ENCODE measurements at places on chromosomes 13 and 19.

GRCh38 chr19:13082192-13083007 lies 20.3 kb downstream of the LYL1 start:
- DNase-seq = no peak

GRCh38 chr19:16266586-16266942 lies 58.1 kb upstream of the KLF2 start:
- no peak for DNase-seq

GRCh38 chr13:109910194-109910593 lies 123.8 kb upstream of the IRS2 start:
- DNase-seq = no peak

DNA sequence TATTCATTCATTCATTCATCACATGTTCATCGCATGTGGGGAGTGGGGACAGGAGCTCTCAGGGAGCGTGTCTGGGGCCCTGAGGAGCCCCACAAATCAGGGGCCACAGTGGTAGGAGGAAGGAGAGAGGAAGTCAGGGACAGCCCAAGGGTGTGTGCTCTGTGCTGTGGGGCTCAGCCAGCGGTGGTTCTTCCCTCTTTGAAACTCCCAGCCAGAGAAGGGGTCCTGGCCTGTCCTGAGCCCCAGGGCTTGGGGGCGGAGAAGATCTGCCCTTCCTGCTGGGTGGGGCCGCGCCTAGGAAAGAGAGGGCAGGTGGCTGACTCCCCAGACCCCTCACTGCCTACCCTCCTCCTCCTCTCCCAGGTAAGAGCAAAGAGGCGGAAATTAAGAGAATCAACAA lies 14.6 kb downstream of the AP2A1 start:
- DNase-seq = no peak

- DNase-seq = no peak
These were observed 137.5 kb downstream of the SIPA1L3 start for GRCh38 chr19:38044267-38045111.

DNA sequence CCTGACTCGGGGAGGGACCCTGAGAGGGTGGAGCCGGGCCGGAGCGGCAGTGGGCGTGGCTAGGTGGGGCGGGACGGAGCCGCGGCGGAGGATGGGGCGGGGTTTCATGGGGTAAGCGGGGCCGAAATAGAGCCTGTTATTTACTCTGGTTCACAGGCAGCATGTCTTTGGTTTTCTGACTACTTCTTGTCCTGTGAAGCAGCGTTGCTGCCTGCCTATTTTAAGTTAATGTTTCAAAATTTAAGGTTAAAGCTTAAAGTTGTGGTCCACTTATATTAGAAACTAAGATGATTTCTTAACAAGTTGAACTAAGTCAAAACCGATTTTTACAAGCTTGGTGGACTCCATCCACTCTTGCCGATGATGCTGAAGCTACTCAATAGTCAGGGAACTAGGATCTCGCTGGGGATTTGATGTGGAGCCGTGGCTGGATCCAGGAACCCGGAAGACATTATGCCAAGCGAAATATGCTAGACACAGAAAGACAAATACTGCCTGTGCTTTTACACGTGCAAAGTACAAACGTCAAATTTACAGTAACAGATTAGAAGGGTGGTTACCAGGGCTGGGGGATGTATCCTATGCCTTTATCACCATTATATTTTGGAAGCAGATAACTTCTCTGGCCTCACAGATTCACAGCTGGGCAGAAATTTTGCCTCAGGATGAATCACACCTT lies 433 bp upstream of the ZNF616 start:
- DNase-seq = no peak

GRCh38 chr13:30639671-30640070 lies 22.0 kb downstream of the USPL1 start:
- no peak for DNase-seq

GRCh38 chr19:35267353-35267817 lies 1.4 kb upstream of the USF2 start:
- DNase-seq = no peak

DNA sequence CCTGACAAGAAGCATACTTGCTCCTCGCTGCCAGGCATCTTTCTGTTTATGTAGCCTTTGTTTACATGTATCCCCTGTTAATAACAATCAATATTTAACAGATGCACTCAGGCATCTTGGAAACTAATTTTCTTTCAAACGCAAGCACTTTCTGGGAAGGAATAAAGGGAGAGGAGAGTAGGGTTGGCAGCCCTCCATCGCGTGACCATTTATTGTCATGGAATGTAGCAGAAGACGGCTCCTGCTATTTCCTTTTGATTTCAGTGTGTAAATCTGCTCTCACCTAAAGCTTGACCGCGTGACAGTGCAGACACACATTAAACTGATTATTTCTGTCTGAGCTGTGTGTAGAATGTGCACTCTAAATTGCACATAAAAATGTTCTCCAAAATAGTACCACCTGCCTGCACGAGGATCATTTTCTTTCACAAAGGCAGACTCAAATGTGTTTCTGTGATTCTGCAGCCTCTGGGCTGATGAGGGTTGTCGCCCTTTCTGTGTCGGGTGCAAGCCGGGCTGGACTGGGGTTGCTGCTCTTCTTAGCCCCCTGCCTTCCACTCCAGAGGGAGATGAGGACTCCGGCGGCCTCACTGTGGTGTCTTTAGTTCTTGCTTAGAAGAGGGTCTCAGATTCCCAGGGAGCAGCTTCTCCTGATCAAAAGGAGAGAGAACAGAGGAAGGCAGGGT lies 223.5 kb upstream of the MAB21L1 start:
- DNase-seq = no peak

DNA sequence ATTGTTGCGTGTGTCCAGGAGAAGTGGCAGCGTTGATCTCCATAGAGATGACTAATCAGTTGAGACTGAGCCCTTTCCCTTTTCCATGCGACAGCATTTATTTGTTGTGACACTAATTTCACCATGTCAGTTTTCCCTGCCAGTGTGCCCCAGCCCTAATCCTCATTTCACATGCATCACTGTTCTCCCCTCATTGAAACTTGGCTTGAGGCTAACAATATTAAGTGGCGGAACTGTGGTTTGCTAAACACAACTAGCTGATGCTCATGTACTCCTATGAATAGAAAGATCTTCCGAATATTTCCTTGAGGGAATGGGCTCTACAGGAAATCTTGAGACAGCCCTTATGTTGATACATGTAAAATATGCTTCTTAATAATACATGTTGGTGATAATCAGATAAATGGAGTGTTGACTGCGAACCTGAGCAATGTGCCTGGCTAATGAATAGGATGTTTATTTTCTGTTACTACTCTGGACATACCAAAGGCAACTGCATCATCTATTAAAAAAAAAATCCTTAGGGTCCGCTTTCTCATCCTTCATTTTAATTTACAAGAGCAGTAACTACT lies 258.6 kb downstream of the ATP8A2 start:
- no peak for DNase-seq

GRCh38 chr19:10749435-10750384 lies 31.8 kb downstream of the DNM2 start:
- no peak for DNase-seq

DNA sequence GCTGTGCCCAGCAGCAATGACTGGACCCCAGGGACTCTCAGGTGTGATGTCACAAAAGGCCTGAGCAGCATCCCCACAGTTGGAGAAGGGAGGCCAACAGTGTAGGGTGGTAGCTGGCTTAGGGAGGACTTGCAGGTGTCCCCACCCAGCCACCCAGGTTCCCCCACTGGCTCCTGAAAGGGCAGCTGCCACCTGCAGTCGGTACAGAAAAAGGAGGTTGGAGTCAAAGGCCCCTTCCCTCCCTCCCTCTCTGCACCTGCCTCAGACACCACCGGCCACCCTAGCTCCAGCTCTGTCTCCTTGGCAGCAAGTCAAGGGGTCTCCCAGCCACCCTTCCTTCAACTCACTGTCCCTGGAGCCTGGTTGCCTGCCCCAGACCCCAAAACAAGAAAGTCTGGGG lies at the start of gene PCP2:
TSS of gene PCP2 (minus strand) at position 22 of the 400 bp plus-strand sequence. CDS start 262 bp downstream, outside the sequence.
- no peak for DNase-seq

DNA sequence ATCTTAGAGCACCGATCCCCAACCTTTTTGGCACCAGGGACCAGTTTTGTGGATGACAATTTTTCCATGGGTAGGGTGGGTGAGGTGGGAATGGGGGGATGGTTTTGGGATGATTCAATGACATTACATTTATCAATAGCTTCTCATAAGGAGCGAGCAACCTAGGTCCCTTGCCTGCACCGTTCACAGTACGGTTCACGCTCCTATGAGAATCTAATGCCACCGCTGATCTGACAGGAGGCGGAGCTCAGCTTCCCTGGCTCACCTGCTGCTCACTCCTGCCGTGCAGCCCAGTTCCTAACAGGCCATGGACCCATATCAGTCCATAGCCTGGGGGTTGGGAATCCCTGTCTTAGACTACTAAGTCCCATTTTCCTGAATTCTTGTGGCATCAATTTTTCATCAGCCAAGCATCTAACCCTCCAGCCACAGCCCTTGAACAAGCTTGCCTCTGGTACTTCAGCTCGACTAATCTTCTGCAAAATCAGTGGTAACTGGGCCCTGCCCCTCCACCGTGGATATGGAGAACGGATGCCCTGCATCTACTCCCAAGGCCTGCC lies 37.0 kb upstream of the MAP3K10 start:
- DNase-seq = no peak

GRCh38 chr19:15445807-15446376 lies 3.9 kb downstream of the WIZ start:
- no peak for DNase-seq

DNA sequence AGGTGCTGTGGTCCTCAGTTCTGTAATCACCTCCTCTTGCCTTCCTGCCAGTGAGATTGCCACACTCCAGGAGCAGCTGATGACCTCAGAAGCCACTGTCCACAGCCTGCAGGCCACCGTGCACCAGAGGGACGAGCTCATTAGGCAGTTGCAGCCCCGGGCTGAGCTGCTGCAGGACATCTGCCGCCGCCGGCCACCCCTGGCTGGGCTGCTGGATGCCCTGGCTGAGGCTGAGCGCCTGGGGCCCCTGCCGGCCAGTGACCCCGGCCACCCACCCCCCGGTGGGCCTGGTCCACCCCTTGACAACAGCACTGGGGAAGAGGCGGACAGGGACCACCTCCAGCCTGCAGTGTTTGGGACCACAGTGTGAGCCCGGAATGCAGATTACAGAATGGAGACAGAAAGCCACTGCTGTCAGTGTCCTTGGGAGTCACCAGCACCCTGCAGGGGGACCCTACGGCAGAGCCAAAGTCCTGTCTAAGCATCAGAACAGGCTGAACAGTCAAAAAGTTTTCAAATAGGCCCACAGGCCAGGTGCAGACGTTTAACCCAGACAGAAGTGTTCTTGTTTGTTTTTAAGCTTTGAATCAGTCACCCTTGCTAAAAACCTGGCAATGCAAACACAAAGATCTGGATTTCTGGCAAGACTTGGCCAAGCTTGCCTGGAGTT lies 4.2 kb downstream of the VMAC start:
- DNase-seq = no peak

DNA sequence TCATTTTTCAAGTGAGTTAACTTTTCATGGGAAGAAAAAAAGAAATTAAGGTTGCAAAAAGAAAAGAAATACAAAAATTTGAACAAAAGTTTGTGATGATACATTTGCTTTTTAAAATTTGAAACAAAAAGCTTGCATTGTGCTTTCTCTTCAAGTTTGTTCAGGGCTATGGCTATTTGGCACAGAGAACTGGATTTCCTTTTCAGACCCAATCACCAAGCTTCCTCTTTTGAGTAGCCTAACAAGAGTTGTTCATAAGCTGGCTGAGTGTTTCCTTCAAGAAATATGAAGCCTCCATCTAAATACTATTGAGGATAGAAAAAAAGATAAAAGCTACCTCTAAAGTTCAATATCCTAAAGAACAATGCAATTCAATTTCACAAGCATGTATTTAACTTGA lies 787.8 kb downstream of the LIG4 start:
- DNase-seq = no peak

DNA sequence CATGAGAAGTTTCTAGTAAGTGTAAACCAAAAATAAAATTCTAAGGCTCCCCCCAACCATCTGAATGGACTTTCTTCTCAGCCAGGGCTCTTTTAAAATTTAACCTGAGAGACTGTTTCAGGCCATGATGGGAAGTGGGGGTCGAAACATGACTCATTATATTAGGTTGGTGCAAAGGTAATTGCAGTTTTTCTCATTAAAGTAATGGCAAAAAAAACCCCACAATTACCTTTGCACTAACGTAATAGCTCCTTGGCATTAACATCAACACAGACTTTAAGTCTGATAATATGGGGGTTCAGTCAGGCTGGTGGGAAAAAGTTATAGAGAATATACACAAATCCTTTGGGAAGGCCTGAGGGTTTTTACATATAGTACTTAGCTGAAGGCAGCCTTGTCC lies 9.4 kb upstream of the SPART start:
- no peak for DNase-seq

DNA sequence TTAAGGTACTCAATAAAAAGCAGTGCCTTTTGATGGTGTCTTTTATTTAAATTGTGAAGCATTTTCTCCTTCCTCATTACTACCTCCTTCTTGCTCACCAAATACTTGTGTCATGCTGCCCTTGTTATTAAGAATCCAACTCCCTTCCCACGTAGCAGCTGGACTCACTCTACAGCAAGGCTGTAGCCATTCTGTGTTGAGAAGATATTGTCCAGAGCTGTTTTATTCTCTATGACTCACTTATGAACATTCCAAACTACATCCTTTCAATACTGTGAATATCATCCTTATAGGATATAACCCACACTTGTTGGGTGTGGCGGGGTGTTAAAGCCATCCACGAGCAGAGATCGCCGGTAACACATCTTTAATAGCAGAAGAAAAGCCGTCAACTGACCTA lies 1671.5 kb upstream of the SLC10A2 start:
- DNase-seq = no peak

GRCh38 chr13:49833402-49833801 lies 40.9 kb upstream of the KPNA3 start:
- DNase-seq = no peak

- DNase-seq = no peak
These were observed 2.4 kb downstream of the LRFN3 start for GRCh38 chr19:35938282-35939224.

DNA sequence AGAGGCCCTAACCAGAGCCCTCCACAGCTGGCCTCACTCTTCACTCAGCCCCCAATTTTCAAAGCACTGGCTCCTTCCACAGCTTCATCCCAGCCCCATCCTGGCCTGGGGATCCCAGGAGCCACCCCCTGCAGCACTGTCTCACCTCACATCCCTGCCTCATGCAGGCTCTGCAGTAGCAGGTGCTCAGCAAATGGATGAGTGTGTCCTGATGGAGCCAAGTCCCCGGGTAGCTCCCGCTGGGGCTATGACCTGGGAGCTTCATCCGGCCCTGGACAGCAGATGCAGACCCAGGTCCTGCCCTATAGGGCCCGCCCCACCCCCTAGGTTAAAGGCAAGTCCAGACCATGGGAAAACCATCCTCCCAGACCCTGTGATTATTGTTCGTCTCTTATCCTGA lies 143.2 kb upstream of the ZNF507 start:
- DNase-seq = no peak
